Psoas muscle (tissue), 8 donors: ENCODE measurements at places on chromosomes 5 and 9. TPM values are rescaled to one million over a fixed set of nuclear protein-coding genes. Genes with fewer than 3 reads are reported as not detected.

Gene NKD2
- total RNA-seq = 0.96 TPM

Gene PCDHA13
- not detected for total RNA-seq

Gene SEMA6A
- total RNA-seq = 3.9 TPM

GRCh38 chr5:142644640-142645361 is 41.1 kb downstream of the FGF1 start:
- DNase-seq = no peak

- DNase-seq = no peak
Measured at GRCh38 chr9:99745085-99745484, 76.6 kb upstream of the NR4A3 start.

GRCh38 chr5:133898440-133898839 is 70.0 kb downstream of the C5orf15 start:
- DNase-seq = no peak

- DNase-seq = peak; percentile 34
Measured at GRCh38 chr9:16867576-16868311, 2.7 kb downstream of the BNC2 start.

- no peak for DNase-seq
Measured at GRCh38 chr9:97892421-97892820, 29.9 kb downstream of the TRMO start.

GRCh38 chr5:2157372-2157771 is 274.6 kb upstream of the IRX4 start:
- DNase-seq = no peak
